ENCODE measurements at places on chromosomes 12 and 14.

DNA sequence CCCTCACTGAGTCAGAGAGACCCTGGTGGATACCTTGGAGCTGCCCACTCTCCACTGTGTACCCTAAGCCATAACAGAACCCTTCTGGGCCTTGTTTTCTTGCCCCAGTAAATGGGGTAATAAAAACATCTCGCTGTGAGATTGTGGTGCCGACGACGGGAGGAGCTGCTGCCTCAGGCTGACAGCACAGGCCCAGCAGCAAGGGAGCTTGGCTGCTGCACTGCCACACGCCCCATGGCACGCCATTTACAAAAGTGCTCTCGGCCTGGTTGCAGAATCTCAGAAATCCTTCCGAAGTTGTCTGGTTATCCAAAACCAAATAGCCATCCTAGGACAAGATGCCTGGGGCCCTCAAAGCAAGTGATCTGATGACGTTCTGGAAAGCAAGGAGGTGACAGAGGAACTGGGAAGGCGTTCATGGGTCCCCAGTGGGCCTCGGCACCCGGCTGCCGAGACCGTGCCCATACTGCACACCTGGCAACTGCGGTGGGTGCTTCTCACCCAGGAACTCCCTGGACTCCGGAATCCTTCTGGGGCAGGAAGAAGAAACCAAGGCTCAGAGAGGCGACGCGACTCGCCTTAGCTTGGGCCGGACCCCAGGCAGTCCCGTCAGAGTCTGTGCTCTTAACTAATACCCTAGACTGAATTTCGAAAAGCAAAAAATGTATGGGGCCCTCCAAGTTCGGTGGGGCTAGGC, 26.7 kb downstream of the CHGA start:
- no peak for DNase-seq

GRCh38 chr12:64806593-64807460, 17.6 kb upstream of the TBC1D30 start:
- no peak for DNase-seq

GRCh38 chr12:56601503-56601902, 28.6 kb downstream of the BAZ2A start:
- DNase-seq = no peak

GRCh38 chr14:75570797-75571196, 7.6 kb upstream of the FLVCR2 start:
- no peak for DNase-seq

DNA sequence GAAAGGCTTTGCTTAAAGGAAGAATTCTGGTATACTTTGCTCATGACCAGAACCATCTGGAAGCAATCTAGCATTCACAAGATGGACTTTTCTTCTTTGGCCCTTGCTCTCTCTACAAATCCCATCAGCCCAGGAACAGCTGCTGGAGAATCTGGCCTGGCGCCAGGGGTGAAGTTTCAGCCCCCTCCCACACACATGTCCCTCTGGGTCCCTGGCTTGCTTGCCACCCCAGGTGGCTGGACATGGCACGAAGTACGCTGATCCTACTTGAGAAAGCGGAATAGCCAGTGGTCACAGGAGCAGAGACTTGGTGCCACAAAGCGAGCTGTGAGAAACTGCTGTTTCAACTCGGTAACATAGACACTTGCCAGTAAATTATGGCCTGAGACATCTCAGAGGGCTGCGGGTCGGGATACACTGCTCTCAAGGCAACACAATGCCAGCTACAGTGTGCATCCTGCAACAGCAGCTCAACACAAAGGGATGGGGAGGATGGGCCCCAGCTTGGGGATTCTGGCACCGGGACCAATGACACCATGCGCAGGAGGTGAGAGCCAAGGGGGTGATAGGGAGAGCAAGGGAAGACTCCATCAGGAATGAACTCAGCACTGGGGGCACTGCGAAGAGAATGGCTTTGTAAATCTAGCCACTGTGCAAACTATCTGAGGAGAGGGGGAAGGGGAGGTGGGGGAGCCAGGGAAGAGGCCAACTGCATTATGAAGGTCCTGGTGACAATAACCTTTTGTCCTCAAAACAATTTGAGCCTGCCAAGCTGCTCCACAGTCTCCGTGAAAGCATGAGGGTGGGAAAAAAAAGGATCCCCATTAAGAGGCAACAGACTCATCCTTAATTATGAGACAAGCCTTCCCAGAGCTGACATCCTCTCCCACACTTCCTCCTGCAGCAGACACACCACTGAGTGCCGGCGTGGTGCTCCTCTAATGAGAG, 219.9 kb downstream of the PPM1H start:
- DNase-seq = no peak

DNA sequence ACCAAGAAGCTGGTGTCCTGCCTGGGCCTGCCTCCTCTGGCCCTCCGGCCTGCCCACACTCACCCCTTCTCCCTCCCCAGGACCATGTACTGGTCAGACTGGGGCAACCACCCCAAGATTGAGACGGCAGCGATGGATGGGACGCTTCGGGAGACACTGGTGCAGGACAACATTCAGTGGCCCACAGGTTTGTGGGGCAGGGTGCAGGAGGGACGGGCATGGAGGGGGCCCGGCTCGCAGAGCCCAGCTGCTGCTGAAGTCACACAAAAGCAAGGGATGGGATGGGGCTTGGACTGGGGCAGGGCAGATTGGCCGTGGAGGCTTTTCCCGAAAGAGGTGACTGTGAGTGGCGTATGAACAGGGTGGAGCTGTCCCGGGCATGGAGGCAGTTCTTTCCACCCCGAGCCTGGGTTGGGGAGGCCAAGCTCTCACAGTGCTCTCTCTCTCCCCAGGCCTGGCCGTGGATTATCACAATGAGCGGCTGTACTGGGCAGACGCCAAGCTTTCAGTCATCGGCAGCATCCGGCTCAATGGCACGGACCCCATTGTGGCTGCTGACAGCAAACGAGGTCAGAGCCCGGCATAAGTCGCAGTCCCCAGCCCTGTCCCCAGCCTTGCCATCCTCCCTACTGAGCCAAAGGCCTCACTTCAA, 7.8 kb upstream of the NXPH4 start:
- no peak for DNase-seq

DNA sequence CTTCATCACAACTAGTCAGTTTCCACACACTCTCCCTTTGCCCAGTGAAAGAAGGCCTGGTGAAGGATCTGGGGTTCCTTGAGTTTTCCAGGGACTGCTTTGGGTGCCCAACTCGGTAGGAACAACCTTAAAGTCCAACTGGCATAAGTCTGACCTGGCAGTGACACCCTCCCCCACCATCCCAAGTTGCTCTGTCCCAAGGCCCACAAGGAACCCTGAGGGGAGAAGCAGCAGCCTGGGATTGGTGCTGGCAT, 1.6 kb downstream of the KMT2D start:
- DNase-seq = no peak

DNA sequence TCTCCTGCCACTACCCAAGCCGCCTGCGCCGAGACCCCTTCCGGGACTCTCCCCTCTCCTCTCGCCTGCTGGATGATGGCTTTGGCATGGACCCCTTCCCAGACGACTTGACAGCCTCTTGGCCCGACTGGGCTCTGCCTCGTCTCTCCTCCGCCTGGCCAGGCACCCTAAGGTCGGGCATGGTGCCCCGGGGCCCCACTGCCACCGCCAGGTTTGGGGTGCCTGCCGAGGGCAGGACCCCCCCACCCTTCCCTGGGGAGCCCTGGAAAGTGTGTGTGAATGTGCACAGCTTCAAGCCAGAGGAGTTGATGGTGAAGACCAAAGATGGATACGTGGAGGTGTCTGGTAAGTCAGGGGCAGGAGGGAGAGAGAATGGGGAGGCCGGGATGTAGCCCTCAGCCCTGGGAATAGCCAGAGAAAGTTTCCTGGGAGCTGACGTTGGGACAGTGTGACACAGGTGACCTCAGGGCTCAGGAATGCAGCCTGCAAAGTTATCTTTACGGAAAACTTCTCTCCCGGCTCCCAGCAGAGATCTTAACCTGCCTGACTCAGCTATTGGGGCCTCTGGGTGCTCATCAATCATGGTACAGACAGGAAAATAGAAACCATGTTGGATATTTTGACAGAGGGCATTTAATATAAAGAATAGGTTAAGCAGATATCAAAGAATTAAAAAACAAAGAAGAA, 747 bp downstream of the HSPB8 start:
- DNase-seq = no peak

DNA sequence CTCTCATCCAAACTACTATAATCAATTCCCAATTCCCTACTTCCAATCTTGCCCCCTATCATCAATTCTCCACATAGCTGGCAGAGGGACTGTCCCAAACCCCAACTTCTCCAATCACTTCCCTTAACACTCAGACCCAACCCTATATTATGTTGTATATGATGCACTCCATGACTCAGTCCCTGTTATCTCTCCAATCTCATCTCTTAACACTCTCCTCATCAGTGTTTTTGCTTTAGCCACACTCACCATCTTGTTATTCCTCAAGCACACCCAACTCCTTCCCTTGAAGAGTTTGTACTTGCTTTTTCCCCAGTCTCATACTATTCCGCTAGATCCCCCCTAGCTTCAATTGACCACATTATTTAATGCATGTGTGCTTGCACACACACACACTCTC, 4.9 kb downstream of the RHOJ start:
- DNase-seq = no peak

DNA sequence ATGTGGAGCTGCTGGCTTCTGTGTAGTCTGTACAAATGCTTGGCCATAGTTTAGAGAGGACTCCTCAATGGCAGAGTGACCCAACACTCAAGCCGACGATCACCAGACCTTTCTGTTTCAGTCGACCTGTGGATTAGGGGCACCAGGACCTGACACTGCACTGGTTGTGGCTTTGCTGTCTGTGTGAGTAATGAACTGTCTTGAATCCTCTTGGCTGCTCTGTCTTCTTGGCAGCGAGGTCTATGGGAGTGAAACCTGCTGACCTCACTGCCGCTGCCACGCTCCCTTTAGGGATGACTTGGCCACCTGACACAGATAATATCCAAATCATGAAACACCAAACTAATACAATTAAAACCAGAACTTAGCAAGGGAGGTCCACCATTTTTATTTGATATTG, 83.5 kb upstream of the C14orf180 start:
- DNase-seq = no peak

DNA sequence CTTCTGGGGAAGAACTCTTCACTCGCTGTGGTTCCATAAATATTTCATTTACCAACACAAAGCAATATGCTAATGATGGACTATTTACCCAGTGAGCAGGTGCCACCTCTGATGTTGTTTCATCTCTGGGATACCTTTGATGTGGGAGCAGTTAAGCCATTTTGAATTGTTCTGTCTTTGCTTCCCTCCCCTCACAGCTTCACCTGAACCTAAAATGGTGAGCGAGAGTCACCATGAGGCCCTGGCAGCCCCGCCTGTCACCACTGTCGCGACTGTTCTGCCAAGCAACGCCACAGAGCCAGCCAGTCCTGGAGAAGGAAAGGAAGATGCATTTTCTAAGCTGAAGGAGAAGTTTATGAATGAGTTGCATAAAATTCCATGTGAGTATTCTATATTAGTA, 352.7 kb downstream of the SYT1 start:
- DNase-seq = no peak

DNA sequence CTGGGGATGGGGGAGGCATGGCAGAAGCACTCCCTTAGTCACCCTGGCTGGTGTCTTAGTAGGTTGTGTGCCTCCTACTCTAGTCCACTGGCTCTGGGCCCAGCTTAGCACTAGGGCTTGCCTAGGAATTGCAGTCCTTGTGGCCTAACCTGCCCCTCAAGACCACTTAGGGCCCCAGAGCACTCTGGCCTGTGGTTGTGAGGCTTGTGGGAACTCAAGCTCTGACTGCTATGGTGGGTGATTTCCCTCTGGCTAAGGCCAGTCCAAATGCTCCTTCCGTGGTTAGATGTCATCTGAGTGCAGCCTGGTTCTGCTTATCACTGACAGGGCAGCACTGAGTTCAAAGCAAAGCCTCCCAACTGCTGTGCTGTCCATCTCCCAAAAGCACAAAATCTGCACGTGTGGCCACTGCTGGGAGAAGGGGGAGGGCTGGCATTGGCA, 20.2 kb downstream of the FGD4 start:
- no peak for DNase-seq

- no peak for DNase-seq
These were observed 251.9 kb upstream of the SOX5 start for GRCh38 chr12:24201258-24201970.

DNA sequence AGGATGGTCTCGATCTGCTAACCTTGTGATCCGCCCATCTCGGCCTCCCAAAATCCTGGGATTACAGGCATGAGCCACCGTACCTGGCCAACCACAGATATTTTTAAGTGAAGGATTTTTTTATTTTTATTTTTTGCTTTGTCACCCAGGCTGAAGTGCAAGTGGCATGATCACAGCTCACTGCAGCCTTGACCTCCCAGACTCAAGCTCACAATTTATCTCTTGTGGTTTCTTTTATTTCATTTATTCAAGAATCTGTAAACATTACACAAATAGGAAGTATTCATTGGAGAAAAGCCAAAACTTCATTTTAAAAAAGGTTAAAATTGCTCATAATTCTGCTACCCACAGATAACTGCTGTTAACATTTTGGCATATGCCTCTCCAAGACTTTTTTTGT, 13.3 kb downstream of the MOAP1 start:
- DNase-seq = no peak

DNA sequence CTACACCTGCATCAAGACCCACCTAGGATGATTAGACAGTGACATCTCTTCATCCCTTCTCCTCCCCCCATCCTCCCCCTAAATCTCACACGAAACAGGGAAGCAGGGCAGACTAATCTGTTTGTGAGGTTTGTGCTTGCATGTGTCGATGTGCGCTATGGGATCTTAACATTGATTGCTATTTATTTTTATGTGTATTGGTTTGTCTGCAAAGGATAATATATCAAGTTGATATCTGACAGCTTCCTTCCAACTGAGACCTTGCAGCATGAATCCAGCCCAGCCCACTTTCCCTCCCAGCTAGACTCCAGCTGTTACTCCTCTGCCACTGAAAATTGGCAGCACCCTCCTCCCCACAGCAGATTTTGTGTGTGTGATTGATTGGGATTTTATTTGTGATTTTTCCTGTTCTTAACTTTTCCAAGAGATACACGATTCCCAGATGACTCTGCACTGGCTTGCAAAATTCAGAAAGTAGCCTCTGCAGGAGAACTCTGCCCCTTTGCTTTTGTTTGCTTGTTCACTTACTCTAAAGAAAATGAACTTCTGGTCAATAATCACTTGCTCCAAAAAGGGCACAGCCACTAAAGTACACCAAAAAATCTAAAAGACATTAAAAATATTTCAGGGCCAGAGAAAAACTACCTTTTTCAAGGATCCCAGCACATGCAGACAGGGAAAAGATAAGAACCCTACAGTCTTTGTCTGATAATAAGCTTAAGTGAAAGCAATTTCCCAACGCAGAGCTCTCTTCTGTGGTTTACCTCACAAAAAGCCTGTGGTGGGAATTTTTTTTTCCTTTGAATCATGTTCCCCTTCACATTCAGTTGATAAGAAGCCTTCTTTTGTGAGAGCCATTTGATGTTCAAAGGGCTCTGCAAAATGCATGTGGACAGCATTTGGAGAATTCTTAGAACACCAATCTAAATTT, 222.1 kb downstream of the RPS29 start:
- DNase-seq = no peak

Measured in NCI-H1417 treated with DMSO at 0.1 percent for 48 hours (cell line).